ENCODE measurements at places on chromosomes 4 and X.

DNA sequence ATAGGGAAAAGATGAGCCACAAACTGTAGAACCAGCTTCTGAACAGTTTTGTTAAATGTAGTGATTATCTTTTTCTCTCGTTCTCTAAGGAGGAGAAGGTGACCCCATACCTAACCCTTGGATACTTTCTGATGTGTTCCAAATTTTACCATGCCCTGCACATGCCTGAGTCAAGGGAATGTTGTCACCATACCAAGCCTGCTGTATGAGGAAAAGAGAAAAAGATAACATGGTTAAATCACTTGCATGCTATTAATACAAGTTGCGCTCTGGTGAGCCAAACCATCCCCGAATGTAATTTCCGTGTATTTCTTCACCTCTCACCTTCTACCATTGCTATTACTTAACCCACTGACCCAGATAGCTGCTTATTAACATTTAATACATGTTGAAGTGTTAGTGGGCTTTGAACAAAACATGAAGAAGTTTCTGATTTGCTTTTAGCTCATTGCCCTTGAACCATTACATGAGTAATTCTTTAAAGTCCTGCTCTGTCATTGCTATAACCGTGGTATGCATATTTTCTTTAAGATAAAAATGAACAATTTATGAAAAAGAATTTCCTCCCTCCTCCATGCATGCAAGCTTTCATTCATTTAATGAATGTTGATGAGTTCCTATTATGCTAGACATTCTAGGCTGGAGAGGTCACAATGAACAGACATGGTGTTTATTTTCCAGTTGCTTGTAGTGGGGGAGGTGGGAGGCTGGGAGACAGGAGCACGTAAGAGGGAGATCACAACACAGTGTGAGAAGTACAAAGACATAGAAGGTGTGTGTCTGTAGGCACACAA is 13.6 kb upstream of the KIT start:
- DNase-seq, result no peak

DNA sequence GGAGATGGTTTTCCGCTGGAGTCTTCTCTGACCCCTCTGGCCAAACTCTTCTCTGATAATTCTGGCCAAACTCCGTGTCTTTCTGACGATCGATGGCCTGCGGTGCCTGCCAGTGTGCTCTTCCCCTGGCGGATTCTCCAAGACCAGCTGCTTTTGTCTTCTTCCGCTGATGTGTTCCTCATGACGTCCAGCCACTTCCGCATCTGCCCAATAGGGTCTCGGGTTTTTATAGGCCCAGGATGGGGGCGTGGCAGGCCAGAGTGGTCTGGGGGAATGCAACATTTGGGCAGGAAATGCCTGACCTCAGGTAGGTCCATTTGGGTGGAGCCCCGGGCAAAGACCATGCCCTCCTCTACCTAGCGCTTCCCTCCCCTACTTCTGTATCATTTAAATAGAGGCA is 1542.1 kb downstream of the STIM2 start:
- DNase-seq, result no peak

- no peak for DNase-seq
These were observed 8.2 kb downstream of the KLHL15 start for GRCh38 chrX:24018809-24019208.

- DNase-seq, result peak; percentile 20
These were observed 12.6 kb downstream of the CA5B start for GRCh38 chrX:15750611-15751154.

GRCh38 chr4:183349673-183350072 is 27.4 kb upstream of the CLDN24 start:
- no peak for DNase-seq

DNA sequence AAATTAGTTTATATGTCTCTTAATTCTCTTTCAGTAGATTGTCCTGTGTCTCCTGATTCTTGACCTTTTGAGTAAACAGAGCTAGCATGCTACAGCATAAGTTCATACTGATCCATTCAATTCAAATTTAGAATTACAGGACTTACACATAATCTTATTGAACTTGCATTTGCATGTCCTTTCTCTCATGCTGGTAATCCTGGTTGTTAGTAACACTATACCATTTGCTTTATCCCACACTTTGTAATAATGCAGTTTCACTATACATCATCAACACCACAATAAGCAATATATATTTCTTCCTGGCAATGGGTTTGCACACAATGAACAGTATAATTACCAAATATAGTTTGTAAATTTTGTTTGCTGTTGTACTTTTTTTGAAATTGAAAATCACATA is 937.2 kb upstream of the GRID2 start:
- DNase-seq, result no peak

- no peak for DNase-seq
These were observed 36.1 kb downstream of the COQ2 start for GRCh38 chr4:83248486-83248885.

GRCh38 chr4:164318350-164318749 is 435.6 kb upstream of the SMIM31 start:
- DNase-seq, result no peak

- DNase-seq, result no peak
These were observed 20.9 kb upstream of the PLAC1 start for GRCh38 chrX:134679221-134679620.

DNA sequence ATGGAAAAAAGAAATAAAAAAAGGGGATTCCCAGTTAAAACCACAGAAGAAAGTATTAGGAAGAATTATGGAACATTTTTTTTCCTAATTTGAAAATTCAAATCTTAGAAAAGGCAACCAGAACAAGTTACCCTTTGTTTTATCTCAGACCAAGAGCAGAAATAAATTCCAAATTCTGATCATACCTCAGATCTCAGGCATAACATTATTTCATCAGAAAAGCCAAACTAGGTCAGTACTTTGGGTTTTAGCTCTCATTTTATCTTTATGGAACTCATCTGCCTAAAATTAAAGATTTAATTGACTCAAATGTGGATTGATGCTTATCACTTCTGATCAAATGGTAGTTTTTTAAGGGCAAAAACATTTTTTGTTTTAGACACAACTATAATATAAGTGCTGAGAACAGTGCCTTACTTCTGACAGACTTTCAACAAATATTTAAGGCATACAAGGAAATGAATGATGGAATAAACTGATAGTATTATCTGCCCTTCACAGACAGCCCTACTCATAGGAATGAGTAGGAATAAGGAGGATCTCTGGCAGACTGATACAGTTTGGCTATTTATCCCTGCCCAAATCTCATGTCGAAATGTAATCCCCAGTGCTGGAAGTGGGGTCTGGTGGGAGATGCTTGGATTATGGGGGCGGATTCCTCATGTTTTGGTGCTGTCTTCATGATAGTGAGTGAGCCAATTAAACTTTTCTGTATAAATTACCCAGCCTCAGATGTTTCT is 245.3 kb upstream of the PITX2 start:
- no peak for DNase-seq

- no peak for DNase-seq
These were observed 4.5 kb downstream of the HHIP start for GRCh38 chr4:144650311-144651005.

- DNase-seq, result no peak
These were observed 8.7 kb downstream of the TIMP1 start for GRCh38 chrX:47590984-47591383.

DNA sequence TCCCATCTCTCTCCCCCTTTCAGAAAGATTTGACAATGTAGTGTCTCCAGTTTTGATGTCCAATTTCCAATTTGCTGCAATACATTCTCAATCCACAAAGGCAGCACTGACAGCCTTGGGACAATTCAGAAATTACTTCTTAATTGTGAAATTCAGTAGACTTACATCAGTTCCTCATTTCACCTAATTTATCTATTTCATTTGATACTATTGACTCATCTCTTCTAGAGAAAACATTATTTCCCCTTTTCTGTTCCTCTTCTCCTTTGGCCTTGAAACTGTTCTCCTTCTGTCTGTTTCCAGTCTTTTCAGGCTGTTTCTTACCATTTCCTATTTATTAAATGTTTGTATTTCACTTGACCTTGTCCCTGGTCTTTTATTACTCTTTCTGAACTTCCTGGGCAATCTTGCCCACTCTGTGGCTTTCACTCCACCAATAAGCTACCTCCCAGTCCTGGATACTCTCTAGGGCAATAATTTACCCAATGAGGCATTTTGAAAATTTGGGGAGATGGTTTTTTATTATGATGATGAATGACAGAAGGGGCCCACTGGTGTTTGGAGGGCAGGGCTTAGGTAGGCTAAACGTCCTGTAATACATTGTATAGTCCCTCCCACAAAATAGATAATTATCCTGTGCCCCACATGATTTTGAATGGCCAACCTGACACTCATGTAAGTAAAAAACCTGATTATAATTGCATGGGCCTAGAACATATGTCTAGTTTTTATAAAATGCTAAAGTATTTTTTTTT is 498.0 kb upstream of the BOD1L1 start:
- DNase-seq, result no peak

DNA sequence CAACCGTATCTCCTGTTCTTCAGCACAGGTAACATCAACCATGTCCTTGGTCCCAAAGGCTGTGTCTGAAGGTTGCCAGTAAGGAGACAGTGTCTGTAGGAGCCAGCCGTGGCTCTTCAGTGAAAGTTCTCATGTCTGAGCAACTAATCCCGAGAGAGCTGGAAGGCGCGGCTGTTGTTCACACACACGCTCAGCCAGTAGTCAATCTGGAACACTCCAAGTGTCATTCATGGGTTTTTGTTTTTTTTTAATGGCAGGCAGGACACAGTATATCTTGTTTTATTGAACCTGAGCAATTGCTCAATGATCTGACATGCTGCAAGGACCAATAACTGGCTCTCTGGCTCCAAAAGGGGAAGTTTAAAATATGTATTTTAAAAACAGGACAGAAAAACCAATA is 48.4 kb upstream of the MAP3K15 start:
- no peak for DNase-seq

- no peak for DNase-seq
These were observed 260 bp upstream of the CCDC149 start for GRCh38 chr4:24913119-24913485.

- DNase-seq, result no peak
These were observed 338.1 kb upstream of the F9 start for GRCh38 chrX:139192386-139192961.

- DNase-seq, result no peak
These were observed 628.4 kb downstream of the FAM133A start for GRCh38 chrX:94302446-94302845.

DNA sequence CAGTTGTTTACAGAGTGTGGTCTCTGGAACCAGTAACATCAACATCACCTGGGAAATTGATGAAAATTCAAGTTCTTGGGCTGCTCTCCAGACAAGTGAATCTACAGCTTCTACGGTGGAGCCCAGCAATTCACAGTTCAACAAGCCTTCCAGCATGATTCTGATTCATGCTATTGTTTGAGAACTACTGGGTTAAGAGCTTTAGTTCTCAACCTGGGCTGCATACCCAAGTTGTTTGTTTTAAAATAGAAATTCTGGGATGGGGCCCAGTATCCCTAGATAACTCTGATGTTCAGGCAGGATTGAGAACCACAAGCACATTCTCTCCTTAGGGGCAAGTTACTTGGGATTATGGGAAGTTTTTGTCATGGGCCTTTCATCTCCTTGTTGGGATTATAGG is 37.9 kb upstream of the PGK1 start:
- no peak for DNase-seq

DNA sequence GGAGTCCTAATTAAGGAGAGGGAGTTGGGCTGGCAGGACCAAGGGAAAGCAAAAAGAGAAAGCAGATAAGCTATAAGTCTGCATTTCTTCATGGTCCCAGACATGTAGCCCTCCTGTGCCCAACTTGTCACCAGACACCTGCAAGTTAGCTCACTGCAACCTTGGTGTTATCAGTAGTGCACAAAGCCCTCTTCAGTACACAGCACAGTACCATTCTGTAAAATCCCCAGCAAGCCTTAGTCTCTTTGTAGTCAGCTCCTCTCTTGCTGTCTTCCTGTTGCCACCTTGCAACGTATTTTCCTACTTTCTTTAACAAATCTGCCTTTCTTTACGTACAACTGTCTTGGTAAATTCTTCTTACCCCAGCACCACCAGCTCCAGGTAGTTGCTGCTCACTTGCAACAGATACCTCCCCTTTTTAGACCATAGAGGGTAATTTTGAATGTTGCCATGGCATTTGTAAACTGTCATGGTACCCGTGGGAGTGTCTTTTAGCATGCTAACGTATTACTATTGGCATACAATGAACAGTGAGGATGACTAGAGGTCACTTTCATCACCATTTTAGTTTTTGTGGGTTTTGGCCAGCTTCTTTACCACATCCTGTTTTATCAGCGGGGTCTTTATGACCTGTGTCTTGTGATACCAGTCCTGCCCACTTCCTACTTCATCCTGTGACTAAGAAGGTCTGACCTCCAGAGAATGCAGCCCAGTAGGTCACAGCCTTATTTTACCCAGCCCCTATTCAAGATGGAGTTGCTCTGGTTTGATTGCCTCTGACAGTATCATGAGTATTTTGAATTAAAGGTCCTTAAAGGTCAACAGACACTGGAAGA is 28.3 kb upstream of the AP1S2 start:
- DNase-seq, result peak; percentile 2

GRCh38 chr4:154065368-154065767 is 276.5 kb upstream of the SFRP2 start:
- DNase-seq, result no peak

- no peak for DNase-seq
These were observed 2.5 kb downstream of the FGF5 start for GRCh38 chr4:80268936-80269335.

DNA sequence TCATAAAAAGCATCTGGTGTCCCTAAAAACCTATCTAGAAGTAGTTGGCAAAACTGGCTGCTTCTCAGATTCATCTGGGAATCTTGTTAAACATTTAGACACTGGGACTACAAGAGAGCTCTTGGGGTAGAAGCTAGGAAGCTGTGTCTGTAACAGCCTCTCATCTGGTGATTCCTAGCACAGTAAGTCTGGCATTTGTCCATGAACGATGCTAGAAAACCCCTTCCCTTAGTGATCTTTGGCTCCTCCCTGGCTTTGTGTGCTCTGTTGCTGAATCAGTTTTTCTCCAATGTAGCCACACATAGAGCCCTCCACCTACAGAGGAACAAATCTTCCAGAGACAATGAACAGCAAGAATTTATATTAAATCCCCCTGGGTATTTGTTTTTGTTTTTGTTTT is 951.7 kb upstream of the LCORL start:
- DNase-seq, result no peak

GRCh38 chr4:182354867-182355266 is 111.7 kb downstream of the TENM3 start:
- DNase-seq, result no peak

DNA sequence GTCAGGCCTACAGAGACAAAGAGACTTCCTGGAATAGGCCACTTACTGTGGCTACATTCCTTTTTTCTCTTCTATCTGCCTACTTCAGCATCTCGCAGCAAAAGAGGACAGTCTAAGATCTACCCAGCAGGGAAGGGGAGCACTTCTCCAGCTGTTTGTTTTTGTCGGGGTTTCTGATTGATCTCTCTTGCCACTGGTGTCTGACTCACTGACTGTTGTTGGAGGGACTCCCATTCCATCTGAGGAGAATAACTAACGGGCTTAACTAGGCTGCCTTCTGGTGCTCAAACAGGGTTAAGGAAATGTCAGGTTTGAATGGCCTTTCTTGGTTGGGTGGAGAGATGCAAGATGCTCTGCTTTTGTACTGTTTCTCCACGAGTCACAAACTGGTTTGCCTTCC is 100.2 kb upstream of the TMEM164 start:
- DNase-seq, result no peak

DNA sequence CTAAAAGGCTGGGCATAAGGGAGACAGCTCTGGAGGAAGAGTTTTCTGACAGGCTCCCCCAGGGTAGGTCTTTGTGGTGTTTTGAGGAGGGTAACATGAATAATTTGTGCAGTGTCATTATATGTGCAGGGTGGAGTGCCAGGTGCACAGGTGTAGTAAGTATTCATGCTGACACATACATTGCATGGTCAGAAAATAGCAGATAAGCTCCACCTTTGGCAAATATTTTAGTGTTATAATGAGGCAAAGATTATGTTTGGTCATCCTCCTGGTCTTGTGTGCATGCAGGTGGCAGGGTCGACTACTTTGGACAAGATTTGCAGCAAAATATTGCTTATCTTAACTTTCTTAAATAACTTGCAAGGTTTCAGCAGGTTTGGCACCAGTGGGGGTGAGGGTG is 910.4 kb upstream of the PCDH10 start:
- no peak for DNase-seq

All from activated CD4-positive, alpha-beta T cell treated with anti-CD3 and anti-CD28 coated beads, Interleukin-2, Interleukin-4, amounts not matched to agents 100 ng/mL and 50 ng/mL, durations not matched to agents 16 hours and 8 hours (primary cell).